ENCODE measurements at places on chromosomes 2 and 18.
A peak's percentile ranks its signal among the peaks of the same experiment; 100 is the strongest.

DNA sequence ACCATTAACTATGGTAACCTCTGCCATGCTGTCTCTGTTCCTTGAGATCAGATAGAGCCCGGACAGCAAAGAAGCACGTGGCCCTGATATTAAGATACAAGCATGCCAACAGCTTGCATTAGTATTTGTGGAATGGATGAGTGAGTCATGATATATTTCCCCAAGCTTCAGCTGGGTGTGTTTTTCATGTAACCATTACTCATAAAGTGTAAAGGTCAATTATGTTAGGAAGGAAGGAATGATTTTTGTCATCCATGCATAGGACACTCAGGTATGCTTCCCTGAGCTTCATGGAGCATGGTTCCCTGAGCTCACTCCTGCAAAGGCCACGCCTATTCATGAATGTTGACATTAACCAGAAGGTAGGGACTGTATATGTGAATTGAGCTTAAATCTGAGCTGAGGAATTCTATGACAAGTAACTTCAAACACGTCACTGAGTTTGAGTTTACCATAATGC is 74.6 kb downstream of the ARL4C start:
- DNase-seq: peak; percentile 86

GRCh38 chr2:235472443-235472842 is 21.4 kb upstream of the AGAP1 start:
- DNase-seq: no peak

DNA sequence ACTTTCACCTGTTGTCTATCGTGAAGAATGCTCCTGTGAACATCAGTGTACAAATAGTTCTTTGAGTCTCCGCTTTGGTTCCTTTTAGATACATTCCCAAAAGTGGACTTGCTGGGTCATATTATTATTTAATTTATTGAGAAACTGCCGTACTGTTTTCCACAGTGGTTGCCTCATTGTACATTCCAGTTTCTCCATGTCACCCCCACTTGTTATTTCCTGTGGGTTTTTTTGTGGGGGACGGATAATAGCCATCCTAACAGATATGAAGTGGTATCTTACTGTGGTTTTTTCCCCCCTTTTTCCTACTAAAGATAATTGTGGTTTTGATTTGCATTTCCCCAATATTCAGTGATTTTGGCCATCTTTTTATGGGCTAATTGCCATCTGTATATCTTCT is 53.8 kb downstream of the SMCHD1 start:
- peak; percentile 10 for DNase-seq

GRCh38 chr2:227154986-227155774 is 8.8 kb downstream of the COL4A4 start:
- DNase-seq: peak; percentile 86

DNA sequence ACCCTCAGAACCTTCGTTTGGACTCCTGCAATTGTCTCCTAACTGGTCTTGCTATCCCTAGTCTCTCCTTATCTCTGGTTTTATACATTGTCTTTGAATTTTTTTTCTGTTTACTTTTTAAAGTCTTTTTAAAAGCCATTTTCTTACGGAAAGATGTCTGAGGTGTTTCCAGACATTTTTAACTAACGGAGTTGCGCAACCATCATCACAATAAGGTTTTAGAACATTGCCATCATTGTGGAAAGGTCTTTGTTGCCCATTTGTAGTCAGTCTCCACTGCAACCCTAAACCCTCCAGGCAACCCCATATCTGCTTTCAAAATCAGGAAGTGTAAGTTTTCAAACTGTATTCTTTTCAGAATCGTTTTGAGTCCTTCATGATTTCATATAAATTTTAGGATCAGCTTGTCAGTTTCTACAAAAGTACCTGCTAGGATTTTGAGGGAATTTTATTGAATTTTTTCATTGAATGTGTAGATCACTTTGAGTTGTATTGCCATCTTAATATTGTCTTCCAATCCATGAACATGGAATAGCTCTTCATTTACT is 46.3 kb downstream of the ANKRD12 start:
- no peak for DNase-seq

- DNase-seq: no peak
Measured at GRCh38 chr2:191714925-191715324, 37.0 kb downstream of the NABP1 start.

GRCh38 chr2:241844831-241845578 is 13.7 kb downstream of the PDCD1 start:
- no peak for DNase-seq

DNA sequence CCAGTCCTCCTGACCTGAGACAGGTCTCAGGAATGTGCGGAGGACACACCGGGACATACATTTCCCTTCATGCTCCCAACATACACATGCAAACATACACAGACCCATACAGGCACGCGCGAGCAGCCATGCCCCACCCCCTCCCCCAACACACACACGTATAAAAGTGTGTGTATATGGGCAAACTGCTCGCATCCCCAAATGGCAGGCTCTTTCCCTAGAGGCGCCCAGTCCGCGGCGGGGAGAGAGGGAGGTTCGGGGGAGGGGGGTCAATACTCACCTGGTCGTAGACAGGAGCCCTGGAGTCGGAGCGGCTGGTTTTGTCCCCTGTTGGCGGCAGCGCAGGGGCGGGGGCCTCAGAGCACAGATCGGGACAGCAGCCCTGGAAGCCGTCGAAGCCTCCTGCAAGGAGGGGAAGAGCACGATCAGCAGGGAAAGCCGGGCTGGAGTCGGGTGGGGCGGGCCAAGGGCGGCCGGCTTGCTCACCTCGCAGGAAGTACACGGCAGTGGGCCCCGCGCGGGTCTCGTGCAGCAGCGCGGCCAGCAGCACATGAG is 682 bp downstream of the DUSP2 start:
- no peak for DNase-seq

GRCh38 chr2:101995019-101995418 is 3.3 kb downstream of the IL1R2 start:
- no peak for DNase-seq

DNA sequence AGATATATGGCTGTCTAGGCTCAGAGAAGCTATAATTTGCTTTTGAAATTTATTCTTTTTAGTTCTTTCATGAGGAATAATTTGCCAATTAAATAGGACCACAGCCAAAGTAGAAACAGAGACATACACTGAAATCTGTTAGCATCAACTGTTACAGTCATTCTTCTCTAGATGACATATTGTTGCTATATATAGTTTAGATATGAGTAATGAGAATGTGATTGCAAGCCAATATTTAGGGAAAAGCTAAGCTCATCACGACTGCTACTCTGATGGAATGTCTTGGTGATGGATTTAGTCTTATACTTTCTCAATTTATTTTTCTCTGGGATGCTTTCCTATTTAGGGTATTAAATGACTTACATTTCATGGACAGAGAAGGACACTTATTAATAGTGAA is 259.1 kb downstream of the LNPK start:
- DNase-seq: no peak

Data from non-pigmented ciliary epithelial cell (primary cell).